ENCODE measurements at places on chromosomes 4 and X.
A peak's percentile ranks its signal among the peaks of the same experiment; 100 is the strongest.

DNA sequence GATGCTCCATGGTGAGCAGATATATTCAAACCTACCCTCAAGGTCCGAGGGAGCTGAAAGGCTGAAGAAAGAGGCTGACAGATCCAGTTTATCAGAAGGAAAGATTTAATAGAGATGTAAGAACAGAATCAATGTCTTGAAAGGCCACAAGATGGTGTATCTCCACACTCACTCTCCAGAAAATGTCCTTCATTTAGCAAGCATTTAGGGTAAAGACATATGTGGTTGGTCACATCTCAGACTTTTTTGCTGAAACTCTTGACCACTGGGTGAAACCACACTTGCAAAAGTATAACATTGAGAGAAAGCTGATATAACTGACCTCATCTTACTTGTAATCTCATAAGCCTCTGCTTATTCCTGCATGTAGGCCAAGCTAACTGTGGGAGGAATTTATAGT lies 745.8 kb upstream of the GALNTL6 start:
- no peak for DNase-seq

- no peak for DNase-seq
Observed at GRCh38 chr4:107363125-107363524, 327.0 kb upstream of the DKK2 start.

GRCh38 chr4:185275501-185275900 lies 66.1 kb downstream of the SNX25 start:
- no peak for DNase-seq

GRCh38 chr4:153243468-153243867 lies 39.2 kb downstream of the TRIM2 start:
- no peak for DNase-seq

DNA sequence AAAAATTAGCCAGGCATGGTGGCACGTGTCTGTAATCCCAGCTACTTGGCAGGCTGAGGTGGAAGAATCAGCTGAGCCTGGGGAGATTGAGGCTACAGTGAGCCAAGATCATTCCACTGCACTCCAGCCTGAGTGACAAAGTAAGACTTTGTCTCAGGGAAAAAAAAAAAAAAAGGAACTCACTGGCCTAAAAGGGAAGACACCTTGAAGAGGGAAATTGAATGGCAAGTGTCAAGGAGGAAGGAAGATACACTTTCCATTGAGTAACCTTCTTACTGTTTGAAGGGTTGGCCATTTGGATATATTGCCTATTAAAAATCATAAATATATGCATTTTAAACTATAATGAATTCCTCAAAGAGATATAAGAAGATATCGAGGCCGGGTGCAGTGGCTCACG lies 147.5 kb upstream of the FAM241A start:
- no peak for DNase-seq

GRCh38 chrX:107669885-107670628 lies 41.7 kb downstream of the PRPS1 start:
- no peak for DNase-seq

DNA sequence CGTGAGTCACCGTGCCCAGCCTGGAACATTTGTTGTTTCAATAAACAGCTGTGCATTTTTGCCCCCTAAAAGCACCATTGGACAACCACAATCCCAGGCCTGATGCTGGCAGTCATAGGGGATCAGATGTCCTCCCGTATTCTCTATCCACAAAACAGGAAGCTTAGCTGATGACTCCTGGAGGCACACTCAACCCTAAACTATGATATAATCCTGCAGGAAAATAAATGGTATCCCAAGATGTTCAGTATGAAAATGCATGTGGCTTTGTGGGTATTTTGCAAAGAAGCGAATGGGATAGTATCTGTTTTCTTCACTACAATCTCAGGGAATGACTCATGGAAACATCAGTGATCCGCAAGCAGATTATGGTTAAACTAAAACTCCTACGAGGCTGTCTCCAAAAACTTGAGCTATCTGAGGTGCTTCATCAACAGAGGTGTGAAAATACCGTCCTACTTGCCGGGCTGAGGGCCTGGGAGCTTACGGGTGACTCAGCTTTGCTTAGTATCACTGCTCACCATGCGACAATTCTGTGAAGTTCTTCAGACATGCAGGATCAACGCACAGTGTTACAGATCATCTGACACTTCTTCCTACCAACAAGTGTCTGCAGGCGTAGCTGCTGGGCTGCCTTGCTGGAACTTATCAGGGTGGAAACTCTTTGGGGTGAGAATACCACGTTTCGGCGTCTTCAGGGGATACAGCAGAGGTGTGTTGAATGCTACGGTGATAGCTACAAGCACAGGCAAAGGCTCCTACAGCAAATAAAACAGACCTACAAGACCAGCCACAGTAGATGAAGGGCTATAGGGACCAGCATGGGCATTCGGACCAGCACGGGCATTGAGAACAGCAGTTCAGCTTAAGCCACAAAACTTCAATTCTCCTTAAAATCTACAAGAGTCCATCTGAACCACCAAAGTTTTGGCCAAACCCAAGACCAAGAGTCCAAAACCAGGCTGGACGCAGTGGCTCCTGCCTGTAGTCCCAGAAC lies 148.5 kb downstream of the DHRSX start:
- DNase-seq: no peak

GRCh38 chr4:146121757-146122156 lies 53.8 kb upstream of the LSM6 start:
- DNase-seq: no peak

- no peak for DNase-seq
Observed at GRCh38 chr4:74258963-74259362, 49.3 kb upstream of the EPGN start.

- DNase-seq: no peak
Observed at GRCh38 chr4:38791010-38791409, 8.2 kb upstream of the TLR10 start.

- no peak for DNase-seq
Observed at GRCh38 chr4:72186714-72187113, 154.9 kb downstream of the NPFFR2 start.

DNA sequence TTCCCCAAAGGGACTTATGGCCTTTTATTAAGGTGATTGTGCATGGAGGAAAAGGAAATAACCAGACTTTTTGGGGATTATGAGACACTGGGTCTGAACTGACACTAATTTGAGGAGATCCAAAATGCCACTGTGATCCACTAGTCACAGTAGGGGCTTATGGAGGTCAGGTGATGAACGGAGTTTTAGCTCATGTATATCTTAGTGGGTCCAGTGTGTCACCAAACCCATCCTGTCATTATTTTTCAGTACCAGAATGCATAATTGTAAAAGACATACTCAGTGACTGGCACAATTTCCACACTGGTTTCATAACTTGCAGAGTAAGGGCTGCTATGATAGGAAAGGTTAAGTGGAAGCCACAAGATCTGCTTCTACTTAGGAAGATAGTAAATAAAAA lies 131.3 kb downstream of the RTL3 start:
- no peak for DNase-seq

GRCh38 chr4:10353110-10353509 lies 104.1 kb downstream of the ZNF518B start:
- DNase-seq: no peak

DNA sequence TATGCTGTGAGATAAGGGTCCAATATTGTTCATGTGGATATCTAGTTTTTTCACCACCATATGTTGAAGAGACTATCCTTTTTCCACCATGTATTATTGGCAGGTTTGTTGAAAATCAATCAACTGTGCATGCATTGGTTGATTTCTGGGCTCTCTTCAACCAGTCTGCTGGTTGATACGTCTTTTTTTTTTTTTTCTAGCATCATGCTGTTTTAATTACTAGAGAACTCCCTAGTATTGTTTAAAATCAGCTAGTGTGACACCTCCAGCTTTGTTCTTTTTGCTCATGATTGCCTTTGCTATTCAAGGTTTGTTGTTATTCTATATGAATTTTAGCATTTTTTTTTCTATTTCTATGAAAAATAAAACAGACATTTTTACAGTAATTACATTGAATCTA lies 123.9 kb downstream of the SLC7A11 start:
- DNase-seq: no peak

- no peak for DNase-seq
Observed at GRCh38 chr4:133493241-133493640, 344.1 kb downstream of the PCDH10 start.

- no peak for DNase-seq
Observed at GRCh38 chrX:7889680-7890079, 37.5 kb downstream of the PNPLA4 start.

DNA sequence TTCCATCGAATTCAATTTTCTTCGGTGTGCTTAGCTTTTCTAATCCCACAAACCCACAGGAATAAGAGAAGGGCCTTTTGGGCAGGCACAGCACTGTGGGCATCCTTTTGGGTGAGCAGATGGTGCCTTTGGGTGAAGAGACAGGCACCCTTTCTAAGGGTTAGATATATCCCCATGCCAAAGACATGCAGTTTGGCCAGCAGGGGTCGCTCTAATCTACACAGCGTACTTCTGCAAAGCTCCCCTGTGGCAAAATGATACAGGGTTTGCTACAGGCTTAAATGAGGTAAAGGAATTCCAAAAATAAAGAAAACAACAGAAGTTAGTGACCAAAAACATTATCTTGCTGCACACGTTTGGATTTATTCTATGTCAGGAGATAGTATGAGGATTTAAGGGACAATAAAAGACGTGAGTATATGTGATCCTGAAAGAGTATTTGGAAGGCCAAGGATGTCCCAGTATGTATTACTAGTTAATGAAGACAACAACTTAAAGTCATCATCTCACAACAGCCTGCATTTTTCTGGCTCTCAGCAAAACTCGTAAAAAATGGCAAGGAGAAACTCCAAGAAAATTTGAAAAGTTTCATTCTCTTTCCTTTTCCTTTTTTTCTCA lies 49.5 kb downstream of the PHEX start:
- peak; percentile 67 for DNase-seq

- DNase-seq: no peak
Observed at GRCh38 chrX:22032084-22032483, at the start of gene PHEX. TSS of gene PHEX (plus strand) at chrX:22032325. CDS start at chrX:22033006, 681 bp downstream.

DNA sequence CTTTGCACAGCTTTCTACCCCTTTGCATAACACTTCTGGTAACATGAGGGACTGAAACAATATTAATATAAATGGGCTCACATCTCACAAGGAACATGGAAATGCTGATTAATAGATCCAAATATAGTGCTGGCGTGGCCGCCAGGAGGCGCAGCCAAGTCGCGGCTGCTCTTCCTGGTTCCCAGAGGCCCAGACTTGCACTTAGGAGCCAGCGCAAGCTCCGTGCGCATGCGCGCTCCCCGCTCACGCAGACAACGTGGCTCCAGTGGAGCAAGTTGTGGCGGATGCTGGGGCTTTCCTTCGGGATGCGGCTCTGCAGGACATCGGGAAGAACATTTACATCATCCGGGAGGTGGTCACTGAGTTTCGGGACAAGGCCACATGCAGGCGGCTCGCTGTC lies 318.3 kb upstream of the SLC7A11 start:
- DNase-seq: no peak

DNA sequence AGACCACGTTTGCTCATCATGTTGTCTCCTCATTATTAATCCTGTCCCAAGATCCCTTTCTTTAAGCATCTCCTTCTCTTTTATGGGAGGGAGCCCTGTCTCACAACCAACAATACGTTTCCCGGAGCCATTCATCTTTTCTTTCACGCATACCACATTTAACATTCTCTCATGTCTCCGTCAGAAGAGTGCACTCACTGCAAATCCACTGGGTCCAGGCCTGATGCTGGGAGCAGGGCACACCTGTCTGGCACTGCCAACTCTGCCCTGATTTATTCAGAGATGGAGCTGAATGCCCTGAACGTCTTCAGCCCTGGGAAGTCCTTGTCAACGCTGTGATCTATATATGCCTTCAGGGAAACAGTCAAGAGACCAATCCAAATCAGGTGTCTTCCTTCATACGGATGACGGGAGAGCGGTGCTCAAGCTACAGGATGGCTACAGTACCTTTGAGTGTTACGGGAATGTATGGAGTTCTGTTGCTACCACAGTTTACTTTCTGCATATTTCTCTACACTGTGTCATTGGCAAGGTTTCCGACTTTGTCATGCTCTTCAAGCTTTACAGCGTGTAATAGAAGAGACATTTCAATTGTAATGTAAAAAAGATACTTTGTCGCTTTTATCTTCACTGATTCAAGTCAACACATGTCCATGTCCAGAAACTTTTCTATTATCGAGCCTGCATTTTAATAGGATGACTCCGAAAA lies 140.4 kb upstream of the SLITRK2 start:
- DNase-seq: no peak

DNA sequence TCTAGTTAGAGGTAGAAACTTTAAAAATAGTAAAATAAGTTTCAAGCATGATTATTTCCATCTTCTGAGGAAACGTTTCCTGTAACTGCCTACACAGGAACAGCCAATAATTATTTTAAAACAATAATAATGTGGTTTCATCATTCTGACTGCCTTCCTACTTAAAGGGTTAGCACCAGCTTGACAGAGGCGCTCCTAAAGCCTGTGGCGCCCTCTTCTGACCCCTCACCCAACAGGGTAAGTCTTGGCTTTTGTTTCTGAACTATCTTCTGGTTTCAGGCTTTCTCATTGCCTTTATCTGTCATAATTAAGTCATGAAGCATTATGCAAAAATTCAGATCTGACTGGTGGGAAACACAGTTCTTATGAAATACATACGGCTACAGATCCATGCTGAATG lies 96.7 kb downstream of the ITM2A start:
- peak; percentile 66 for DNase-seq

- DNase-seq: peak; percentile 47
Observed at GRCh38 chr4:19531906-19532848, 719.5 kb upstream of the SLIT2 start.

DNA sequence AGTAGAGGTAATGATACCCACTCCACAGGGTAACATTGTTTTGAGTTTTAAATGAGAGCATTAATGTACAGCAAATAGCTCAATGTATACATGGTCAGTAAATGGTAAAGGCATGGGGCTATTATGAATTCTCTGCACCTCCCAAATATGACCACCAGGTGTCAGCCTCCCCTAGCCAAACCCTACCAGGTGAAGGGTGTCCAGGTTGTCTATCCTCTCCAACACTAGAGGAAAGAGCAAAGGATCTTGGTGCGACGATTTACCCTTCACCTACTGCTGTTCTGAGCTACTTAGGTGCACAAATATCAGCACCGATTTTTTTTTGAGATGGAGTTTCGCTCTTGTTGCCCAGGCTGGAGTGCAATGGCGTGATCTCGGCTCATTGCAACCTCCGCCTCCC lies 26.5 kb upstream of the XIAP start:
- peak; percentile 38 for DNase-seq

- no peak for DNase-seq
Observed at GRCh38 chr4:150336676-150337412, 245.1 kb upstream of the MAB21L2 start.

DNA sequence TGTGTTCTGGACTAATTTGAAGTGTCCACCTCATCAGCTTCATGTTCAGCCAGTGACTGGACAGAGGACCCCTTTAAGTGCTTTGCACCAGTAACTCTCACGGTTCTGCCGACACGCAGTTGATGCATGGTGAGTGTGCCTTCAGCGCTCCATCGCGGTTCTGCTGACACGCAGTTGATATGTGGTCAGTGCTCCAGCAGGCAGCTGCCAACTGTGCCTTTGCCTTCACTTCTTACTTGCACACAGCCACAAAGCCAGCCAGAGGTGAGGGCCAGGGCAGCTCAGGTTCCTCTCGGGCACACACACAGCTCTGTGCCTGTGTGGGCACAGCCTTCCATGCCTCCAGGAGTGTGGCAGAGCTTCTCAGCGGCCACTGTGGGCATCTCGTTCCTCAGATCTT lies 12.4 kb downstream of the NKX1-1 start:
- DNase-seq: no peak
